Left renal cortex interstitium (tissue), 4 donors: ENCODE measurements at places on chromosomes 2 and 18.

DNA sequence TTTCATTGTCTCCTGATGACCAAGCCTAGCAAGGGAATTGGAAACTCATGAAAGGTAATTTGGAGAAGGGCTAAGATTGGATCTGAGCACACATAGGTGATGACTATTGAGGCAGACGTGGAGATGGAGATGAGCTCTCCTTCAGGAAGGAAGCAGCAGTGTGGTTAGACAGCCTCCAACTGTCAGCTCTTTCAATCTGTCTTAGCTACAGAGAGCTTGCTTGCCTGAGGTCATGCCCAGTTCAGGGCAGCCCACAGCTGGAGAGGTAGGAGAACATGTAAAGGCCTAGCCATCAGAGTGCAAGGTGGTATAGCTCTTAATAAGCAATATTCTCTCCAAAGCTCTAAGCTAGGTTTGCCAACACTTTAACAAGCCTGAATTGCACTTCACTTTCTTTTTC is 79.2 kb downstream of the THSD7B start:
- no peak for DNase-seq

GRCh38 chr2:61888267-61889055 is at the start of gene CCT4:
Gene CCT4, minus strand, starts transcription at chr2:61888656. Its CDS starts 149 bp downstream, at chr2:61888507.
- DNase-seq: peak; percentile 90

GRCh38 chr2:174124181-174124580 is 124.2 kb downstream of the OLA1 start:
- peak; percentile 17 for DNase-seq

GRCh38 chr18:69935319-69936190 is 12.1 kb downstream of the CD226 start:
- no peak for DNase-seq

DNA sequence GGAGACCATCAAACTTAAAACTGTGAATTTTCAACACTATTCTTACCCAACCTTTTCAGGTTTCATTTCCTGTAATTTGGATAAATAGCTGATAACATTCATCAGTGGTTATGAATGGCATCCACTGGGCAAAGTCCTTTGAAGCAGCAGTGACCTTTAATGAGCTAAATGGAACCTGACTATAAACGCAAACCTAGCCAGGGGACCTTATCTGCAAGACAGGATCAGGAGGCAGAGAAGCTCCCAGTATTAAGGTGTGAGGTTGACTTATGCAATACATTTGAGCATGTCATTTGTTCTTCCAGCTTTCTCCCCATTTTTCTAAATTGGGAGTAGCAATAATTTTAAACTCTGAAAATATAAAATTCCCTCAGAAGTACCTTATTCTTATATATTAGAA is 38.4 kb downstream of the CREG2 start:
- no peak for DNase-seq

GRCh38 chr2:212970132-212970531 is 181.3 kb downstream of the IKZF2 start:
- DNase-seq: no peak

DNA sequence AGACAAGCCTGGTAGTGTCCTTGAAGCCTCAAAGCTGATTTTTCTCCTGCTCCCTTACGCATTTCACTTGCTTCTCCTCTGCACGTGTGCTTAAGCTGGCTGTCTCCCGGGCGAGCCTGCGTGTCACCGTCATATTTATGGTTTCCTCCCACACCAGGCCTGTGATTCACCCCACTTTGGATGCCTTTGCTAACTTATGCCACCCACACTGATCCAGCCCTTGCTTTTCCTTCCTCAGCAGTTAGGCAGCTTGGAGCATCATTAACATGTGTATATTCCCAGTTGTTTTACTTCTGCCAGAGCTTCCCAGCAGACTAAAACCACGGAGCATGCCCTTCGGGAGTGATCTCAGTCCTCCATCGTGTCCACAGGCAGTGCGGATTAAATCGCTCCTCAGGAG is 2.2 kb downstream of the ST3GAL5 start:
- DNase-seq: no peak

DNA sequence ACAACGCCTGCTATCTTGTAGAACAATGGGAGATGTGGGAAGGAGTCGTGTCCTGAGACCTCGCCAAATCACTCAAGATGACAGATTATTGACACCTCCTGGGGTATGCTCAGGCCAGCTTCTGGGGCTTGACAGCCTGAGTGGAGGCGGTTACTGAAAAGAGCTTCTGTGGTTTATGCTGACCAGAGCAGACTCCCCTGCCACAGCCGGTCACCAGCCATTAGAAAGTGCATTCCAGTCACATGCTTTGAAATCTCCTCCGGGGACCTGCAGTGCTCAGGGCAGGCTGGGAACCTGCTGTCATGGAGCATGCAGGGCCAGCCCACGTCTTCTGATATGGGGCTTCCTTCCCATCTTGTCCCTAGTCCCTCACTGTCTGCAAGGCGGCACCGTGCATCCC is 215.9 kb downstream of the SEPTIN10 start:
- DNase-seq: no peak

DNA sequence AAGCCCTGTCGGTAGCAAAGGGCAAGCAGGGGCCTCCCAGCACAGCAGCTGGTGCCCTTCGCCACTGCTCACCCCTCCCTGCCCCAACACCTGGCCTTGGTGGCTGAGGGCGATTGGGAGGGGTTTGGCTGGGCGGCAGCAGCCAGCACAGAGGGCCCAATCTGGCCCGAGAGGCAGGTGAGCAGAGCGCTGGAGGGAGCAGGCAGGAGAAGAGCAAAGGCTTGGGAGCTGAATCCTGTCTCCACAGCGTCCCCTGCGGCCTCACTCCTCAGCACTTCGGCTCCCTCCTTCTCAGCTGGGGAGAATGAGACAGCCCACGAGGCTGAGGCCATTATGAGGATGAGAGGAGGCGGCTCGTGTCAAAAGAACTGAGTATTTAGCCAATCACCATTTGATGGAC is 74.9 kb upstream of the TAF1B start:
- DNase-seq: no peak

DNA sequence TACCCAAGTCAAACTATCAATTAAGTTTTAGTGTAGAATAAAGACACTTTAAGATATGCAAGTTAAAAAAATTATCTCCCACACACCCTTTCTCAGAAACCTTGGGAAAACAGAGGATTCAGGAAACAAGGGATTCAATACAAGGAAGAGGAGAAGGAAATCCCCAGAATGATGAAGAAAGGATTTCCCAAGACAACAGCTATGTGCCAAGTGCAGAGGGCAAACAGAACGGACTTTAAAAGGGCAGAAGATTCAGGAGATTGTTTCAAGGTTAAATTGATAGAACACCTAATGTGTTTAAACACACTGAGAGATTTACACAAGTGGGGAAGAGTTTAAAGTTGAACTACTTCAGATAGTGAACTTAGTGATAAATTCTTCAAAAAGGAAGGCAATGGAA is 71.5 kb upstream of the EPAS1 start:
- no peak for DNase-seq

DNA sequence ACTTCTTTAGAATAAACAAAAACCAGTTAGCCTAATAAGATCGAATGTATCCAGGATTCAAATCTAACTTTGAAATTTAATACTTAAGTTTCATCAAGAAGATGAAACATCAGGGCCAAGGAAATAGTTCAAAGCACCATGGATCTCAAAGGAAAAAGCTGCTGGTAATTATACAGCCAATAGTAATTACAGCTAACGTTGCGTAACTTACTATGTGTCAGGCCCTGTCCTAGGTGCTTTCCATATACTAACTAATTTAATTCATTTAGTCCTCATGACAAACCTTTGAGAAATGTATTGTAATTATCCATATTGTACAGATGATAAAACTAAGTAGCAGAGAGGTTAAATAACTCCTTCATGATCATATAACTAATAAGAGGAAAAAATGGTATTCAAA is 598.6 kb downstream of the NYAP2 start:
- DNase-seq: no peak

DNA sequence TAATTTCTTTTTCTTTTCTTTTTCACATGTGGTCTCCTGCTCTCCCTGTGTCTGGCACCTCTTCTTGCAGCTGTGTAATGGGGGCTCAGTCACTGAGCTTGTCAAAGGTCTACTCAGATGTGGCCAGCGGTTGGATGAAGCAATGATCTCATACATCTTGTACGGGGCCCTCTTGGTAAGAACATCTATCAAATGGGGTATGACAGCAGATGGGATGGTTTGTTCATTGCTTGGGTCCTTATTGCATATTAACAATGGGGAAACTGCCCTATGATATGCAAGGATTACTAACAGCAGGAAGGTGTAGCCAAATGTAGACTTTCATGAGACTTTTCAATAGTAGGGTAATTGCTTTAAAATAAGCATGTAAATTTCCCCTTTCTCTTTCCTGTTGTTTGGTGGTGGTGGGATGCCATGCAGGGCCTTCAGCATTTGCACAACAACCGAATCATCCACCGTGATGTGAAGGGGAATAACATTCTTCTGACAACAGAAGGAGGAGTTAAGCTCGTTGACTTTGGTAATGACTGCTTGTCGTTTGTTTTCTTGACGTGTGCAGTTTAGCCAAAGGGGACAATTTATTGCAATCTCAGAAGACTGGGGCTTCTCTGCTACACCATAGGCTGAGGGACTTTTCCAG is 36.5 kb downstream of the MYO3B start:
- DNase-seq: no peak

DNA sequence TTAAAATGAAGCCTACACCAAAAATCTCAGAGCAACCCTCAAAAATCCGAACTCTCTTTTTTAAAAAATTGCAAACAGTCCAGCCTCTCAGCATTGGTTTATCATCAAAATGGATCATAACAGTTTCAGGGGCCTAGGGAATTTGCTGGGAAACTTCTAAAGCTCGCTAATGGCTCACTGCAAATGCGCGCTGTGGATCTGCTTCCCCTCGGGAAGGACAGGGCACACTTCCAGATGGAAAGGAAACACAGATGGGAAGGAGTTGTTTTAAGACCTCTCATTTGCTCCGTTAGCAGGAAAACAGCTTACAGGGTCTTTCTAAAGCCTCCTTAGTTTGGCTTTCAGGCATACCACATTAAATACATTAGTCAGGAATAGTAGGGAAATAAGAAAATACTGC is 27.2 kb downstream of the FECH start:
- DNase-seq: no peak

DNA sequence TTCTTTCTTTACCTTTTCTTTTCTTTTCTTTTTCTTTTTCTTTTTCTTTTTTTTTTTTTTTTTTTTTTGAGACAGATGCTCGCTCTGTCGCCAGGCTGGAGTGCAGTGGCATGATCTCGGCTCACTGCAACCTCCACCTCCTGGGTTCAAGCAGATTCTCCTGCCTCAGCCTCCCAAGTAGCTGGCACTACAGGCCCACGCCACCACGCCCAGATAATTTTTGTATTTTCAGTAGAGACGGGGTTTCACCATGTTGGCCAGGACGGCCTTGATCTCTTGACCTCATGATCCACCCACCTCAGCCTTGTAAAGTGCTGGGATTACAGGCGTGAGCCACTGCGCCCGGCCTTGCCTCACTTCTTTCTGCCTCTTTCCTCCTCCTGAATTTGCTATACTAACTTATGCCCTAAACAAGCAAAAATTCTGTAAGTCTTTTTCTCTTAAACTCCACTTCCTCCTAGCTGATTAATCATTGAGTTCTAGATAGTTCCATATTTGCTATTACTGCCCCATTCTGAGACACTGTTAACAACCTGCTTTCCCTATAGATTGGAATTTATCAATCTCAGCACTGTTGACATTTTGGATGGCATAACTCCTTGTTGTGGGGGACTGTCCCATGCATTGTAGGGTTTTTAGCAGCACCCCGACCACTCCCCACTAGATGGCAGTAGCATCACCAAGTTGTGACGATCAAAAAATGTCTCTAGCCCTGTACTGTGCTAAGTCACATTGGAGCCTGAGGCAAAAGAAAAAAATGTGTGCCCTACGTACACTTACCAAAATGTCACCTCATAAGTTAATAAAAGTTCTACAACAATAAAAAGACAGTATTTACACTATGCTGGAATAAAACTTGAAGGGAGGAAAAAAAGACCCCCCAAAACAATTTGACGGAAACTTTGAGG is 16.4 kb upstream of the THADA start:
- DNase-seq: no peak

DNA sequence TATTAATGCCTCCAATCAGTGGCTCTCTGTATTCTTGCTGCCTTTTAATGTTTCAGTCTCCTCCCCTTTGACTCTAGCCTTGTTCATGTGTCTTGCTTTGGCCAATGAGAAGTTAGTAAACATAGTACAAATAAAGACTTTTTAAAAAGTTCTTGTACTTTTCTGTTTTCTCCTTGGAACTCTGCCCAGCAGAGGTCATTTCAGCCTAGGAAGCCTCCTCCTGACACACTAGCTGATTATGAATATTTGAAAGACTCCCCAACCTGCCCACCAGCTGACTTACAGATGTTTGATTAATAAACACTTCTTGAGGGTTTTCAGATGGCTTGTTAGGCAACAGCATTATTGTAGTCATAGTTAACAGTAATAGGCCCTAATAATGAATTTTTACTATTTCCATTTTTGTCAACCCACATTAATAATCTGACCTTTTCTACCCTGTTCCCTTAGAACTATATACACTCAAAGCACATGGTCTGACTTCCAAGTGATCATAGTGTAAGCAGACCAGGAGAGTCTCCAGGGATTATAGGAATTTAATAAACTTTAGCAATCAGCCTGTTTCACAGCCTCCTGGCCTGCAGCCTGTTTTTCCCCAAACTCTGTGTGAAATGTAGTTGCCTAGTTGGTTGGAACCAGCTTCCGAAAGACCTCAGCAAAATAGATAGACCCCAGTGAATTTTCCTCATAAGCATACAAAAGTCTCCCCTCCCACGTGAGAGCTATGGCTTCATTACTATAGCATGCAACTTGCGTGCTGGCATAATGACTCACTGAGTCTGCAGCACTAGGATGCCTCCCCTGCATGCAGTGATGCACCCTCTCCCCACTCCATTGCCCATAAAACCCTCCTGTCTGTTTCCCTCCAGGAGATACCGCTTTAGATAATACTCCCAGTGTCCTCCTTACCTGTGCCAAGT is 670.7 kb upstream of the ZNF804A start:
- no peak for DNase-seq

GRCh38 chr18:68916734-68917133 is 118.9 kb downstream of the CCDC102B start:
- DNase-seq: no peak

DNA sequence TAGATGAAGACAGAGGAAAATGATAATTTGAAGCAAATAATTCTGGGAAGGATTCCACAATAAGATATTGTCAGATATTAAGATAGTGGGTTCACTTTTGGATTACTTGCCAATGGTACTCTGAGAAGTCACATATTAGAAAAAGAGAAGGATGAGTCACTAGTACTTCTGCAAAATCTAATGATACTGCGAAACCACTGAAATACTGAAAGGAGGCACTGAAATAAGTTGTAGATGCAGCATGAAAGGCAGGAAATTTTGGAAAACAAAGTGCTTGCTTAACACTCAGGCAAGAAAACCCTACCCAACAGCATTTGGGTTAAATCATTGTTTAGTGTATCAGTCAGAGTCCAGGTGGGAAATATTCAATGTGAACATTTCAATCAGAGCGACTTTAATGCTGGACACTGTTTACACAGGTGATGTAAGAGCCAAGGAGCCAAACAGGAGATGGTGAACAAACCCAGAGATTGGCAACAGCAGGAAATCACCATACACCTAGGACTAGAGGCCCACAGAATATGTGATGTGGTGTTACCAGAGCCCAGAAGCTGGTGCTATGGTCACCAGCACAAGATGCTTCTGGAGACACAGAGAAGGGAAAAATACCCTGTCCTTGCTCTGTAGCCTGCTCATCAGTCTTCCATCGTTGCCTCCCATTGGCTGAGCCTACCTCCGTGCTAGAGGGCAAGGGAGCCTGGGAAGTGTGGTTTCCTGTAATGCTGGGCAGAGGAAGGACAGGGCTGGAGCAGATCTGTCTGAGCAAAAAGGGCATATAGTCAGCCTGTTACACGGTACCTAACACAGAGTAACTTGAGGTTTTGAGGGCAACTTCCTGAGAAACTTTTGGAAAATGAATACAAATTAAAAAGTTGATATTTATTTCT is 204.7 kb upstream of the ITGA4 start:
- DNase-seq: no peak
